Stimulated activated CD4-positive, alpha-beta T cell treated with anti-CD3 and anti-CD28 coated beads, Interleukin-2, amount 100 ng/mL, for 4 hours (primary cell): ENCODE measurements at places on chromosomes 16 and 17.
A peak's percentile ranks its signal among the peaks of the same experiment; 100 is the strongest.

DNA sequence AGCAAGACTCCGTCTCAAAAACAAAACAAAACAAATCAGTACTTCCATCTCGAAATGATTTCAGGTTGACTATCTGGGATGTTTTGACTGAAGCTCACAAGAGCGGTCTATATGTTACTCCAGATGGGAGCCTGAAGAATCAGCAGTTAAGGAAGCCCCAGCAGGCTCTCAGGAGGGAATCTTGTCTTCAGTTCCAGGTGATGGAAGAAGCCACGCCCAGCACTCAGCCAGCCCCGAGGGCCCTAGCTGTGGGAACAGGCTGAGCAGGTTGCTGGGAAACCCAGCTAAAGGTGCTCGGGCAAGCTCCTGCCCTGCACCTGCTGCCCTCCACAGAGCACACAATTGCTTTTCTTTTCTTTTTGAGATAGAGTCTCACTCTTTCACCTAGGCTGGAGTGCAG, 32.4 kb downstream of the WIPI1 start:
- no peak for DNase-seq

- no peak for DNase-seq
Measured at GRCh38 chr17:5794881-5795506, 210.7 kb upstream of the NLRP1 start.

DNA sequence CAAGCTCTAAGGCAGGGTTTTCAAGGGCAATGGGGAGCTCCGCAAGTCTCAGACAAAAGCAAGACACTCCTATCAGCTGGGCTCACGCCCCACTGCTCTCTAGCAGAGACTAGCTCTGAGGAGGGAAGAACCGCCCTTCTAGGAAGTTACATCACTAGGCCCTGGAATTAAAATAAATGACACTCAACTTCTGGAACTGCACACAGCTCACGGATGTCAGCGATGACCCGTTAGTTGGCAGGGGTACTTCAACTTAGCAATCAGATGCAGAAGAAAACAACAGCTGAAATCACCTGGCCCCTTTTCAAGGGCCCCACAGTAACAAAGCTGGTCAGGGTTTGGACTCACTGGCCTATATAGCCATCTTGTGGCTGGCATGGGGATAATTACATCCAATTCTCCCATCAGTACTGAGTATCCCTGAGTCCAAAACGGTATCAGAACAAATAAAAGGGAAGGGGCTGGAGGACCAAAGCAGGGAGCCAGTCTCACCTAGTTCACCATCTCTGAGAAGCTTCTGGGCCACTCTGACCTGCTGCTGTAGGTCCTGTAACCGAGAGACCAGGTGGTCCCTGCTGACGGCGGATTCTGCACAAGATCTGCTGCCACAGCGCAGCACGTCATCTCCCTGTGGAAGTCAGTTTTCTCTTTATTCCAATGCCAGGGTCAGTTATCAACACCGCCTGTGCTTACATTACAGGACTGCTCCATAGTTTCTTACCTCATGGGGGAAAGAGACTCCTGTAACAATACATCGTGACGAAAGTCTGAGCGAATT, 22.2 kb downstream of the SERPINF1 start:
- no peak for DNase-seq

- no peak for DNase-seq
Measured at GRCh38 chr16:2173366-2173765, 17.8 kb downstream of the TRAF7 start.

DNA sequence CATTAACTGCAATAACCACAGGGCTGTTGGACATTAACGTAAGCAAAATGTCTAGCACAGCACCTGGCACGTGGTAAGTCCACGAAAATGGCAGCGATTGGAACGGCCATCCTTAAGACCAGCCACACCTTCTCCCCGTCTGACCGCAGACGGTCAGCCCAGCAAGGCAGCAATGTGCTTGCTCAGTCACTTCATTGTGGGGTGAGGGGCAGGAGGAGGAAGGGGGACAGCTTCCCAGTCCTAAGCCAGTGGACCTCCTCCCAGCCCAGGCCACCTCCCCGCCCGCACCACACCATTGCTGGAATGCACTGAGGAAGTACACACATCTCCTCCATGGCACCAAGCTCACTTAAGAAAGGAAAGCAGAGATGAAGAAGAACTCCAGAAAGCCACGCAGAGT, 8.6 kb upstream of the MYLK3 start:
- no peak for DNase-seq

- no peak for DNase-seq
Measured at GRCh38 chr17:40645943-40646342, 1.7 kb downstream of the SMARCE1 start.

DNA sequence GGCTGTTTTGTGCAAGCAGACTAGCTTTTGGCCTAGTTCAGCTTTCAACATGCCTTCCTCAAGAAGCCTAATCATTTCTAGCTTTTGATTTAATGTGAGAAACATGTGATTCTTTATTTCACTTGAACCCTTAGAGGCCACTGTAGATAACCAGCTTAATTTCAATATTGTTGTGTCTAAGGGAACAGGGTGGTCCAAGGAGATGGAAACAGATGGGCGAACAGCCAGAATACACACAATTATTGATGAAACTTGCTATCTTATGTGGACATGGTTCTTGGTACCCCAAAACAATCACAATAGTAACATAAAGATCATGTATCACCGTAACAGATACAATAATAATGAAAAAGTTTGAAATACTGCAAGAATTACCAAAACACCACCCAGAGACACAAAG, 4.8 kb downstream of the NPRL3 start:
- no peak for DNase-seq

DNA sequence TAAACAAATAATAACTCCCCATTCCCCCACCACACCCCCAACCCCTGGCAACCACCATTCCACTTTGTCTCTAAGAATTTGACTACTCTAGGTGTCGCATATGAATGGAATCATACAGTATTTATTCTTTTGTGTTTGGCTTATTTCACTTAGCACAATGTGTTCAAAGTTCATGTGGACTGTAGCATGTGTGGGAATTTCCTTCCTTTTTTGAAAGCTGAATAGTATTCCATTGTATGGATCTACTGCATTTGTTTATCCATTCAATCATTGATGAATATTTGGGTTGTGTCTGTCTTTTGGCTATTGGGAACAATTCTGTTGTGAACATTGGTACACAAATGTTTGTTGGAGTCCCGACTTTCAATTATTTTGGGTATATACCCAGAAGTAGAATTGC, 3.3 kb upstream of the ACSF2 start:
- no peak for DNase-seq

DNA sequence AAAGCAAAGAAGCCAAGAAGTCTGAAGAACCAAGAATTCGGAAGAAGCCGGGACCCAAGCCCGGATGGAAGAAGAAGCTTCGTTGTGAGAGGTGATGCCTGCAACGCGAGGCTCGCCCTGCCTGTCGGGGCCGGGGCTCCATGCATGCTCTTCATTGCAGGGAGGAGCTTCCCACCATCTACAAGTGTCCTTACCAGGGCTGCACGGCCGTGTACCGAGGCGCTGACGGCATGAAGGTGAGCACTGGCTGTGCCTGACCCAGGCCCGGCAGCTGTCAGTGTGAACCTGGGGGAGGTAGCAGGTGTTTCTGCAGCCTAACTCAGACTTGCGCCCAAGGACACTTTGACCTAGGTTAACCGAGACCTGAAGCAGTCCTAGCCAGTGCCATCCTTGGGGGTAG, 12.0 kb downstream of the ZNF276 start:
- DNase-seq, result no peak

- no peak for DNase-seq
Measured at GRCh38 chr17:61413661-61414126, 14.1 kb downstream of the TBX2 start.

DNA sequence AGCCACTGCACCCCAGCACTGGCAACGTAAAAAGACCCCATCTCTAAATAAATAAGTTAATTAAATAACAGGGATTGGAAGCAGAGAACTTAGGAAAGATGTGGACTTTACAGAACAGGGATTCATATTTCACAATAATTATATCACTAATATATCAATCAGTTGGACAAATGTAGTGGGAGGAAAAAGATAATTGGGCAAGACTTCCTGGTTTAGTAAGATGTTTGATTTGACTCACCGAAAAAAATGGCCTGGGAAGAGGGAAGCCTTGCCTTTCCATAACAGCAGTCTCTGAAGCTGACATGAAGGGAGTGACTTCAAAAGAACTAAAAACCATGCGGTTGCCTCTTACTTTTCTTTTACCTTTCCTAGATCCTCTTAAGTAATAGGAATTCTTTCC, 15.2 kb upstream of the C17orf78 start:
- no peak for DNase-seq

GRCh38 chr16:71885261-71885650, 1.3 kb upstream of the ZNF821 start:
- no peak for DNase-seq

GRCh38 chr16:87831421-87832136, 37.7 kb downstream of the SLC7A5 start:
- DNase-seq, result peak; percentile 4

GRCh38 chr17:42067371-42068091, 17.1 kb upstream of the C17orf113 start:
- peak; percentile 44 for DNase-seq

DNA sequence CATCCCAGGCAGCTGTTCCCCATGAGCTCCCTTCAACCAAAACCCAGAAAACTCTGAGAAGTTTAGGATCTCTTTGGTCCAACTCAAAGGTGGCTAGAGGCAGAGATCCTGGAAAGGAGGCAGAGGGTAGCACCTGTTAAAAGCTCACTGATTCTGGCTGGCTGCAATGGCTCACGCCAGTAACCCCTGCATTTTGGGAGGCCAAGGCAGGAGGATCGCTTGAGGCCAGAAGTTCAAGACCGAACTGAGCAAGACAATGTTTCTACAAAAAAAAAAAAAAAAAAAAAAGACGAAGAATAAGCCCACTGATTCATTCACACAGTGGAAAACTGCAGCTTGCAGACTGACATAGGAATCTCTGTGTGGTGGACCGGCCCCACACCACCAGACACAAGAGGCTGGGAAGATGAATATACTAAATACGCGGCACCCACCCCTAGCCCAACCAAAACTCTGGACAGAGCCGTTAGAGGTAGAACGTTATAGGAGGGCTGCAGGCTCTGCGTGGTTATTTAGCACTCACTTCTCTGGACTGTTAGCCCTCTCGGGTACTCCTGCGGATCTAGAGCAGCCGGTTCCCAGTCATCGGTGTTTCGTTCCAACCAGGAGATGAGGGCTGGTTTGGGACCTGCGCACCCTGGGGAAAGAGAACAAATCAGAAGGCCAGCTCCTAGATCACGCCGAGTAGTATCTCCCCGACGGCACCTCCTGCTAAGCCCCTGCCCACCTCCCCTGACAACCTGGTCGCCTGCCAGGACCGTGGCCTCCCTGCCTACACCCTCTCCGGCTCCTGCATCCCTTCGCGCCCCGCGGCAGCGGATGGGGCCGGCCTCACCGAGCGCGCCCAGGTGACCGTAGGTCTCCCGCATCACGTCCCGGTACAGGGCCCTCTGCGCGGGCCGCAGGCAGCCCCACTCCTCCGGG, 925 bp downstream of the ZNF689 start:
- no peak for DNase-seq

- DNase-seq, result no peak
Measured at GRCh38 chr16:48318630-48319029, 66.6 kb downstream of the SIAH1 start.

GRCh38 chr16:31529937-31530312, 2.2 kb downstream of the AHSP start:
- no peak for DNase-seq

DNA sequence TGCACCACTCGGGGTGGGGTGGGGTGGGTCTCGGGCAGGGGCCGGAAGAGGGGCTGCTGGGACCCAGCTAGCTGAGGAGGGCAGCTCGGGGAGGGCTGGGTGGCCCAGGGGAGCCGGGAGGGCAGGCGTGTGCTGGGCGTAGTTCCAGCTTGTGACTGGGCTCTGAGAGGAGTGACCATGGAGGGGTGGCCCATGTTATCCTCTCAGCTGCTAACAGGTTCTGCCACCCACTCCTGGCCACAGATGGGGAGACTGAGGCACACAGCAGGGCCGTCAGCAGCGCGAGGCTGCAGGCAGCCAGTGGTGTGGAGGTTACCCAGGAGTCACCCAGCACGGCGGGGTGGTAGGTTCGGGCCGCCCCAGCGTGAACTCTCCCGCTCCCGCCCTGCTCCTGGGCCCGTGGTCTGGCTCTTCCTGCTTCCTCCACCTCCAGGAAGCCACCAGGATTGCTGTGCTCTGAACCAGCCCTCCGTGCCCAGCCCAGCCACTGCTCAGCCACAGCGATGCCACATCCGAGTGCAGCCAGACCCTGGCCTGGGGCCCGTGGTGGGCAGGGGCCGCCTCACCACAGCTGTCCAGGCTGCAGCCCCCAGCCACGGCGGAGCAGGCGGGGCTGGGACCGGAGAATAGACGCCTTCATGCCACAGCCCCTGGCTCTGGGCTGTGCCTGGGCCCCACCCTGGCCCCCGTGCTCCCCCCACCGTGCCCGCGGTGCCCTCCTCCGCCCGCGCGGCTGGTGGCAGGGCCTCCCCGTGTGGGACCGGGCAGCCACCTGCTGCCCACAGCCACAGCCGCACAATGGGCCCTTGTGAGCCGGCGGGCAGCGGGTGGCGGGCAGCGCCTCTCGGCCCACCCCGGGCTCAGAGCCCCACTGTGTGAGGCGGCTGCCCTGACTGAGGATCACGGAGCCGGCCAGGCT, 26.3 kb upstream of the SSTR5 start:
- no peak for DNase-seq
